ENCODE measurements at places on chromosomes 11 and 22.

DNA sequence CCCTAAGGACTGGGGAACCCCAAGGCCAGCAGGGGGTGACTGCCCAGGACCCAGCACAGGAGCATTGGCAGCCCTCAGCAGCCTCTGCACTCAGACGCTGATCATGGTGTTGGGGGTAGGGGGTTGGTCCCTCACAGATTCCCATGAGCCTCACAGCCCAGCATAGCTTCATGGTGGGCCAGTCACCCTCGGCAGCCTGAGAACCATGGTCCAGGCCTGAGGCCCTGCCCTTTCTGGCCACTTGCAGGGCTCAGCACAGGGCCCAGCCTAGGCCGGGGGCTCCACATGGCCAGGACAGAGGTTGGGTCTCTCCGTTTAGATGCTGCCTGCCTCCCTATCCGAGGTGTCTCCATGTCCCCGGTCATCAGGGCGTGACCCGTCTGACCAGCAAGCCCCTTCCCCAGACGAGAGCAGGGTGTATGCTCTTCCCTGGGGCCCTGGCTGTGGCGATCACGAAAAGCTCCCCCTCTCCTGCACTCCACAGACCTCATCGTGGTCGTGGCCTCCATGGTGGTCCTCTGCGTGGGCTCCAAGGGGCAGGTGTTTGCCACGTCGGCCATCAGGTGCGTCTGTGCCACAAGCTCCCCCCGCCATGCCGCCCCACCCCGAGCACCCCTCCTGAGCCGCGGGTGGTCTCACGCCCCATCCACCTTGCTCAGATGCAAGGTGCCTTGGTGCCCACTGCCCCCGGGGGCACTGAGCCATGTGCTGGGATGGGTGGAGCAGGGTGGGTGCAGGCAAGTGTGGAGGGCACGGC, 126.2 kb downstream of the KCNQ1 start:
- no peak for DNase-seq

DNA sequence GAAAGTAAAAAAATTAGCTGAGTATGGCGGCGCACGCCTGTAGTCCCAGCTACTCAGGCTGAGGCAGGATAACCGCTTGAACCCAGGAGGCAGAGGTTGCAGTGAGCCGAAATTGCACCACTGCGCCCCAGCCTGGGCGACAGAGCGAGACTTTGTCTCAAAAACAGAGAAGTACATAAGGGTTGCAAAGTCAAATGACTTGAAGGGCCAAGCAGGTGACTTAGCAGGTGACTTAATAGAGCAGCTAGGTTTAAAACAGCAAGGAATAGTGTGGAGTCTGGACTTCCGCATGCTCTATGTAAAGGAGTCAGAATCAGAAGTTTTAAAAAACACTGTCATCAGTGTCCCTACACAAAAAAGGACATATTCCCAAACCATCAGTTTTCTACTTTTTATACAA, 31.7 kb downstream of the EP300 start:
- no peak for DNase-seq

- DNase-seq = no peak
Measured at GRCh38 chr11:76789443-76789719, 6.2 kb downstream of the TSKU start.

- no peak for DNase-seq
Measured at GRCh38 chr22:40449676-40450035, 79.3 kb downstream of the SGSM3 start.

DNA sequence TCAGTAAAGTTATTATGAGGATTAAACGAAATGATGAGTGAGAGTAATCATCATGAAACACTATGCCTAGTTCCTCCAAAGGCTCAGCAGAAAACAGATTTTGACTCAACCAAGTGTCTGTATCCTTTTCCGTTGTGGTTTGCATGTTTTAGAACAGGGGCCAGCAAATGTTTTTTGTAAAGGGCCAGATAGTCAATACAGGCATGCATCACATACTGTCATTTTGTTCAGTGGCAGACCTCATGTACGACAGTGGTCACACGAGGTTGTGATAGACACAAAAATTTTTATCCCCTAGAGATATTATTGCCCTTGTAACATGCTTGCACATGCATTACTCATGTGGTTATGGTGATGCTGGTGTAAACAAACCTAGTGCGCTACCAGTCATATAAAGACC, 81.9 kb upstream of the SLC25A18 start:
- DNase-seq = no peak

DNA sequence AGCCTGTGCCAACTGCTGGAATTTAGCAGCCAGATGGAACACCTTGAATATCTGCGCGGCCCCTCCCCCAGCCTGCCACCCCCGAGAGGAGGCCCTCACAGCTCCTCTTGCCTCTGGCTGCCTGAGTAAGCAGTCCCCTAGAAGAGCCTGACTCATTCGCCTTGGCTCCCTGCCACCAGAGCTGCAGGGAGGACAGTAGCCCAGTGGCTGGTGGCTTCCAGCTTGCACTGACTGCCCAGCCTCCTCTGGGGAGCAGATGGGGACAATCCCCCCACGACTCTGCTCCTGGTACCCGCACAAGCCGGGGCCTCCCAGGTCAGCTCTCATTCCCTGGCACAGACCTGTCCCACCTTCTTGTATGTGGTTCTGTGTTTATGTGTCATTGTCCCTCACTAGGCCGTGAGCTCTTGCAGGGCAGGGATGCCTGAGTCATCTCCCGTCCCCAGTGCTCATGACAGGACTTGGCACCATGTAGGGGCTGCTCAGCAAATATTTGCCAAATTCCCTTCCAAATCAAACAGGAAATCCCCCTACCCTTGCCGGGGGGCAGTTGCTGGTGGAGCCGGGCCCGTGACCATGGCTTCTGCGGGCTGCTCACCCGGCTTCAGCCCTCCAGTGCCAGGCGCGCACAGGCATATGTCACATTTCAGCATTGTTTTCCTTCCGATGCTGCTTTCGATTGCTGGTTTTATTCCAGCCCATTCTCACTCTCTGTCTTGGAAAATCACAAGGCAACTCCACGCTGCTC, 43.6 kb downstream of the CACNG2 start:
- DNase-seq = no peak

DNA sequence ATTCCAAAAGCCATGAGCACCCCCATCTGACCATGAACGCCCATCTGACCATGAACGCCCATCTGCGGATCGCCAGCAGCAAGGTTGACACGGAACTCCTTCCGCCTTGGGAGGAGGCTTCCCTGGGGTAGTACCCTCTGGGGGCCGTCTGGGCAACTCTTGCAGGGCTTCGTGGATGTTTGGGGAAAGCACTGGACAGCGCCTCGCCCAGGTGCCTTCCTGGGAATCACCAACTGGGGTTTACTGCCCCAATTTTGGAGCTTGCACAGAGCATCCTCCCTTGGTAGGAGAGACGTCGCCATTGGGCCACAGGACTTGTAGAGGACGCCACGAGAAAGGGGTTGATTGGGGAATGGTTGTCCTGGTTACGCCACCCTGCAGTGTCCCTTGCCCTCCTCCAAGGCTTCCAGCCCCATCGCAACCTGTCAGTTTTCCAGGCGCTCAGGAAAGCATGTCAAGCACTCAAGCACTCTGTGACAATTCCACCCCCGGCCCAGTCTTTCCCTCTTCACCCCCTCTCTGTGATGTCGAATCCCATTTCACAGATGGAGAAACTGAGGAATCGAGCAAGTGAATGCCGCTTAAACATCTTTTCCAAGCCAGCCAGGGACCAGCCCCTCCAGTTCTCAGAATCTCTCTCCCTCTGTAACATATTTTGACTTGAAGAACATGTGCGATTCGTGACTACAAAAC, 914 bp upstream of the PRDM11 start:
- no peak for DNase-seq

DNA sequence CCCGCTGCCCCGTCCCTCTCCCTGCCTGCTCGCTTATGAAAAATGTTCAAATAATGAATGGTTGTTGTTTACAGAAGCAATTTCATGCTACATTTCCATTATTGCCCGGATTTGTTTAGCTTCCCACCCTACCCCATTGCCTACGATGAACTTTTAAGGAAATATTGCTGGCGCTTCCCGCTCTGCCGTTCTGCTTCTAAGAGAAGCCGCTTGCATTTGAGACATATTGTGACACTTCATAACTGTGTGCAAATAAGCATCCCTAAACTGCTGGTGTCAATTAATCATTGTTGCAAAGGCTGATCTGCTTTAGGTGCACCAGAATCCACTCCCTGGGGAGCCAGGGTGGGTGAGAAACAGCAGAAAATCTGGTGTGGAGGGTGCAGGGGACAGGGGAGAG, 52.3 kb upstream of the LMO1 start:
- DNase-seq = no peak

GRCh38 chr22:28412109-28412508, 267.5 kb downstream of the TTC28 start:
- no peak for DNase-seq

DNA sequence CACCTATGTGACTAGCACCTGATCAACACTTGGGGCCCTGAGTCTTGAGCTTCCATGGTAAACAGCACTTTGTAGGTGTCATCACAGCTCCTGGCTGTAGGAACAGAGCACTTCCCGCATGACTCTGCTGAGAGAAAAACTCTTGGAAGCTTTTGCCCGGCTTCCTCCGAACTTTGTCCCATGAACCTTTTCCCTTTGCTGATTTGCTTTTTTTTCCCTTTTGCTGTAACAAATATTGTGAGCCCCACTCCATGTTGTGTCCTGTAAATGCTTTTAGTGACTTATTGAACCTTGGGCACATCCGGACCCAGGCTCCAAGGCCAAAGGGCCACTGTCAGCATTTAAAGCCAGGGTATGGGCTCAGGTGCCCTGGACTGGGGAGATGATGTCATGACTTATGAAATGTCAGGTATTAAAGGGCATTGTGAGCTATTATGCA, 391.1 kb downstream of the TENM4 start:
- no peak for DNase-seq

GRCh38 chr22:44995715-44996114, 14.1 kb downstream of the PHF21B start:
- no peak for DNase-seq

DNA sequence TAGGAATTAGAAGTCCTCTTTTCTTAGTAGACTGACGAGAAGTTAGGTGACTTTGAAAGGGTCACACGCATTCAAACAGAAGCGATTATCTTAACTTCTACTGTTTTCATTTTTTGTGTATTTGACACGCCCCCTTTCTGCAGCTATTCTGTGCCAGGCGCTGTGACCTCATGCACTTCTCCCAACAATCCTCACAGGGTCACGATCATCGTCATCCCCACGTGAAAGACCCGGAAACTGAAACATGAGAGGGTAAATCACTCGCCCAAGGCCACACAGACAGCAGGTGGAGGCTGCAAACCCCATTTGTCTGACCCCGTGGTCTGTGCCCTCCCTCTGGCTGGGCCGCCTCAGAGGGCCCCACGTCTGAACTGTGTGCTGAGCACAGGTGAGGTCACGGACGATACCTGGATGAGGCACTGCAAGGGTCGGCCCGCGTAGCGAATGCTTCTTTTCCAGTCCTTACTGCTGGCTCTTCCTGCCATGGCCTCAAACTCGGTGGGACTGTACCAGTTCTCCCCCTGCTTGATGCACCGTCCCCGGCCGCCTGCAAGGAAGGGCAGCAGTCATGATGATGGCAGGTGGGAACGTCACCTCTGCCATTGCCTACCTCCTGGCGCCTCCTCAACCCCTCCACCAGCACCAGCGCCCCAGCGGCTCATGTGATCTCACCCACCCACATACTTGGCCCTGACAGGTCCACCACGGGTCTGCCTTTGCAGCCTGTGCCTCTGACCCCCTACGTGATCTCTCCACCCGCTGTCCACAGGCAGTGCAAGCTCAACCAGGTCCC, 8.4 kb downstream of the DEAF1 start:
- DNase-seq = no peak

DNA sequence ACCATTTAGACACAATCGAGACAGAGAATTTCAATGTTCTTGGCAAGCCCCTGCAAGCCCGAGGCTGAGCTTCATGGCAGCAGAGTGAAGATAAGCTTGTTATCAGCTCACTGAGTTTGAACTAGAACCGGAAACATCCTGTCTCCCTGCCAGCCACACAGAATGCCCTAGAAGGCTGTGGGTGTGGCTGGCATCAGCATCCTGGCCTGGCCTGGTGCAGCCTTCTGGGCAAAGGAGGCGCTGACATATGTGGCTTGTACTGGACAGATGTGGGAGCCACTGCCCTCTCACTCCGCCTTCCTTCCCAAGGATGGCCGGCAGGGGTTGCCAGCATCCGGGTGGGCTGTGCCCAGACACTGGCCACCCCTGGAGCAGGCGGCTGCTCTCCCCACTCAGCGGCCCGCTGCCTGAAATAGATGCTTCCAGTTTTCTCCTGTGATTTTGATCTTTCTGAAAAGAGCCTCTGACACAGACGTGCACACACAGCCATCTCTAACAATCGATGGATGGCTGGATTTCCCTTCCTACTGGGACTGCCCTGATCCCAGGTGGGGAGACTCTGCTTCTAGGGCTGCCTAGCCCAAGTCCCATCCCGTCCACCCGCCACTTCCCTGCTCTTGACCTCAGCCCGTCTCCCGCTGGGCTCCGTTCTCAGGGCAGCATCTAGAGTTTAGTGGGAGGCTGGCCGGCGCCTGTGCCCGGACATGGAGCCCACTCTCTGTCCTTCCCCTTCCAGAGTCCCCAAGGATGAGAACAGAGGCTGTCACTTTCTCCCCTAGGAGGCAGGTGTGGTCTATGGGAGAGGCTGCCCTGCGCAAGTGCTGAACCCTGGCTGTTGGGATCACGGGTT, 149.7 kb downstream of the CTTN start:
- no peak for DNase-seq

DNA sequence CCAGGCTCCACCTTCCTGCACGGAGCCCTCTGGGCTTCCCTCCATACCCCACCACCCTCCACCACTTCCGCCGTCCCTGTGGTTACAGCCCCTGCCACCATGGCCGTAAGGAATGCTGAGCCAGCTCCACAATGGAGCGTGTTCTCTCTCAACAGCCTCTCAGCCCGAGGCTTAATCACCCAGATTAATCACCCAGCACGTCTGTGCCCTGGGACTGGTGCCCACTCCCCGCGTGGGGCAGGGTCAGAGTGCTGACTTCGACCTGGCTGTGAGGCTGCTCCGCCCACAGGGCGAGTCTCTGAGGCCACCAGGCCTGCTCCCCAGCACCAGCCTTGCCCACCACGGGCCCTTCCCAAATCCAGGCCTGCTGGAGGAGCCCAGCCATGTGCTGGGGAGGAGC, 4.0 kb upstream of the TH start:
- no peak for DNase-seq

- no peak for DNase-seq
Measured at GRCh38 chr22:43001271-43002201, 13.4 kb downstream of the PACSIN2 start.

DNA sequence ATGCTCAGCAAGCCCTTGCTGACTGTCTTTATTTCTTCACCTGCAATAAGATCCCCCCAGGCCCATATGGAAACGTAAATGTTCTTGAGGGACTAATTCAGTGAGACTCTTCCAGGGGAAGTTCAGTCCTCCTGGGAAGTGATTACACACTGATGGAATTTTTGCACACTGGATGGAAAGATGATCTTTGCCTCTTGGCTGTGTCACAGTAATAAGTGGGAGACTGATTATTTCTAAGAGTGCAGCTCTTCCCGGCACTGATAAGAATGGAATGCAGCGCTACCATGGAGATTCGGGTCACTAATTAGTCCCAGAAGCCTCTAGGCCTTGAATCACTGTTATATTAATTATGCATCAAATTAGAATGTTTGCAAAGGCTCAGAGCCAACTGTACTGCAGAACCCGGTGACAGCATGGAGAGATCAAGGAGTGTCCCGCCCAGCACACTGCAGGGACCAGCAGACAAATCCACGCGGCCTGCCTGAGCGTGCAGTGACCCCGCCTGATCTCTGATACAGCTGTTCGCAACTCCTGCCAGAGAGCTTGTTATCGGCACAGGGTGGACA, 178.3 kb downstream of the SNX19 start:
- DNase-seq = no peak

- DNase-seq = no peak
Measured at GRCh38 chr22:43883719-43884415, 7.9 kb downstream of the PNPLA5 start.
